ENCODE measurements at places on chromosomes 5 and 9.

- no peak for DNase-seq
Measured at GRCh38 chr5:157273131-157273556, 7.2 kb downstream of the CYFIP2 start.

- DNase-seq: no peak
Measured at GRCh38 chr5:59436364-59437148, 457.0 kb downstream of the PDE4D start.

- no peak for DNase-seq
Measured at GRCh38 chr5:55575815-55576583, 41.2 kb upstream of the PLPP1 start.

GRCh38 chr9:20355022-20355421 is 267.3 kb downstream of the MLLT3 start:
- DNase-seq: no peak

DNA sequence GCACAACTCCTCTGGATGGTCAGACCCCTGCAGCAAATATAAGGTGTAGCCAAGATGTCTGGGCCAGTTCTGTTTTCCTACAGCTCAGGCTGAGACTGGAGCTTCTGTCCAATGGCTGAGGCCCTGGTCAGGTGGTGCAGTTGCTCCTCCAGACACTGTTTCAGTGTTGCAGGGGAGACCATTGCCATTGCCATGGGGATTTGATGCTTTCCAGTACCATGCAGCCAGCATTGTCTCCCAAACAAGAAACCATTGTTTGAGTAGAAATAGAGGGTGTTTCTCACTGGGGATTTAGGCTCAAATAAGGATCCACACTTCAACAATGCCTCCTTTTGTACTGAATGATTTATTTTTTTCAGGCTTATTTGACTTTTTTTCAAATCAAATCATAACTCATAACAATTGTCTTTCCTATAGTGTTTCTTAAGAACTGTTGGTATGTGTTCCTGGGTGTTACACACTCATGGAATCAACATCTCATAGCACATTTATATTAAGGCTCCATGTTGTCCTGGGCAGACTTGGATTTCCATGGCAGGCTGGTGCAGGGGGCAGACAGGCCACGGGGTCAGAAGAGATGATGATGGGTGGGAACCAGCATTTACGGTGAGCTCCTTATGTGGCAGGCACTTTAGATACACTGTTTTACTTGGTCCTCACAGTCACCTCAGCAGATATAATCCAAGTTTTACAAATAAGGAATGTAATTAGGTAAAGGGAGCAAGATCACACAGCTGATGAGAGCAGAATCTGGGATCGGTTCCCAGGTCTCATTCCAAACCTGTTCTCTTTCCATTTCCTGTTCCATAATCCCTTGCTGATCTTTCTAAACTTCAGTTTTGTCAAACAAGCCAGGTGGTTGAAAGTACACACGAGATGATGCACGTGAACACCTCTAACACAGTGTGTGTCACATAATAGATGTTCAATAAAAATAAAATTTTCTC is 95.9 kb upstream of the GNAQ start:
- DNase-seq: no peak

DNA sequence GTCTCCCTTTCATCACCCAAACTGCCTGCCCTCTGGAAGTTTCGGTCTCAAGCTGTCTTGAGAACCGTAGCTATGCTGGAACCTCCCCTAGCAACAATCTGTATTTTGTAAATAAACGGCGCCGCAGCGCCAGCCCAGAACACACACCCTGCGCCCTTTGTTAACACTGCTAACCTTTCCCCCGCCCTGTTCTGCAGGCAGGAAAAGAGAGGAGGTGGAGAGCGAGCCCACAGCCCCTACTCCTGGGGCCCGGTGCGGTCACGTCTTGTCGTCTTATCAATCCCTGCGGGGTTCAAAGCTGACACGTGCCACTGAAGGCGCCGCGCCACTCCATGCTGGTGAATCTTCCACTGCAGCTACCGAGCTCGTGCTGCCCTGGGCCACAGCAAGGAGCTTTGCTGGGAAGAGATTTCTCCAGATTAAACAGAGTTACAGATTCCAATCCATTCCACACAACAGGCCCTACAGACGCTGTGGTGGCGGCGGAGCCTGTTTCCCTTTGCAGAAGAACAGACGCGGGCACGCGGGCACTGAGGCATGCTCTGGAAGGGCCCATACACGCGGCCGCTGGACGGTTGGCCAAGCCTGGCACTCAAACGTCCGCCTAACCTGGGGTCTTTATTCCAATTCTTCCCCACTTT is 25.3 kb downstream of the ZDHHC11B start:
- DNase-seq: no peak

GRCh38 chr9:124438091-124438490 is 12.2 kb upstream of the ADGRD2 start:
- DNase-seq: no peak

DNA sequence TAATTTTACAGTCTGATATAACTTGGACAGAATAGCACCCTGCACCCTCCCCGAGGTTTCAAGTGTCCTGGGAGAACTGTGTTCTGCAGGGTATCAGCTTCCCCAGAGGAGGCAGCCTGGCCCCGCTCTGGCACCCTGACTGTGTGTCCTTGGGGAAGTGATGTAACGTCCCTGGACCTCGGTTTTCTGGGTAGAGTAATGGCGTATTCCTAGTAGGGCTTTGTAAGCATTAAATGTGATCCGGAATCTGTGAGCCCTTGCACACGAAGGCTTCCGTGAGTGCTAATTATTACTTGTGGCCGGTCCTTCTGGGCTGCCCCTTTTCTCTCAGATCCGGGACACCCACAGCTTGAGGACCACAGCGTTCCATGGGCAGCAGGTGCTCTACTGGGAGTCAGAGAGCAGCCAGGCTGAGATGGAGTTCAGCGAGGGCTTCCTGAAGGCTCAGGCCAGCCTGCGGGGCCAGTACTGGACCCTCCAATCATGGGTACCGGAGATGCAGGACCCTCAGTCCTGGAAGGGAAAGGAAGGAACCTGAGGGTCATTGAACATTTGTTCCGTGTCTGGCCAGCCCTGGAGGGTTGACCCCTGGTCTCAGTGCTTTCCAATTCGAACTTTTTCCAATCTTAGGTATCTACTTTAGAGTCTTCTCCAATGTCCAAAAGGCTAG is 1.0 kb upstream of the CACFD1 start:
- no peak for DNase-seq

- DNase-seq: no peak
Measured at GRCh38 chr9:4939118-4939561, 45.9 kb upstream of the JAK2 start.

GRCh38 chr9:124392871-124393460 is 22.3 kb downstream of the PSMB7 start:
- no peak for DNase-seq

- no peak for DNase-seq
Measured at GRCh38 chr5:74200560-74200959, 440.0 kb downstream of the ENC1 start.

- peak; percentile 69 for DNase-seq
Measured at GRCh38 chr5:181187500-181188213, 17.3 kb downstream of the TRIM7 start.

- DNase-seq: no peak
Measured at GRCh38 chr9:3478549-3478953, 47.2 kb downstream of the RFX3 start.

DNA sequence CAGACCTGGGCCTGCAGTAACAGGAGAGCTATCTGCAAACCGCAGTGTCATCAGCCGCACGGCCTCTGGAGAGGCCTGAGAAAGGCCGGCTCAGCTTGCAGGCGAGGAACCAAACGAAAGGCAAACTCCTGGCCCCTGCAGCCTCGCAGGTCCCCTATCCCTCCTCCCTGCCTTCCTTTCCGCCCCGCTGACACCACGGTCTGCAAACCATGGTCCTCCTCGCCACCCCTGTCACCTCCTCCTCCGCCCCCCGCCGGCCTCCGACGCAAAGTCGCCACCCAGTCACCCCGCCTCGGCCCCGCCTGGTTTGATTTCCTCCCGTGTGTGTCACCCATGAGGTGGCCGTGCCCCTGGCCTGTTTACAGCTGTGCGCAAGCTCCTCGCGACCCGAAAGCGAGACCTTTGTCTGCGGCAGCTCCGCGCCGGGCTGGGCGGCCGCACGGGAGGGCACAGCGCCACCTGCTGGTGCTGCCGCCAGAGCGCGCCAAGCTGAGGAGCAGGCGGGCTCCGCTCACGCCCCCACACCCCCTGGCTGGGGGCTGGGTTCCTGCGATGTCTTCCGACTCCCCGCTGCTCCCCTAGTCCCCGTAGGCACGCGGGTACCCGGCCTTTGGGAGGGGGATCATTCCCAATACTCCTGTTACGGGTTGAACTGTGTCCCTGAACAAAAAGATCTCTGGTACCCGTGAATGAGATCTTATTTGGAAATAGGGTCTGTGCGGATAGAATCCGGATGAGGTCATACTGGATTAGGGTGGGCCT is 19.4 kb downstream of the GBGT1 start:
- DNase-seq: peak; percentile 88

GRCh38 chr5:123819386-123819785 is 307.4 kb downstream of the CSNK1G3 start:
- DNase-seq: no peak

GRCh38 chr9:112537561-112537960 is 50.9 kb downstream of the KIAA1958 start:
- DNase-seq: no peak

DNA sequence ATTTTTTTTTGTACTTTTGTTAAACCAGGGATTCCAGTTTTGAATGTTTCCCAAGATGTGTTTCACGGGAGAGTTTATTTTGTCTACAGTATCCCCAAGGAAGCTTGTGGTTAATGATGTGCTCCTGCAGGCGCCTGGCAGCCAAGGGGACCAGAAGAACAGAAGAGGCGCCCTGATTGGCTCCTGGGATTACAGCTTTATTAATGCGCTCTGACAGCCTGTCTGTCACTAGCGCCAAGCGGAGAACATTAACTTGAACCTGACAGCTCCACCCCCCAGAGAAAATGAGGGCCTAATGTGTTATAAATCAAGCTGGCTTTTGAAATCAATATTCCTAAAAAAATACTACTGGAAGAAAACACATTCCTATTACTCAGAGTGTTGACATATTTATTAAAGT is 5.0 kb upstream of the FBXL7 start:
- no peak for DNase-seq

DNA sequence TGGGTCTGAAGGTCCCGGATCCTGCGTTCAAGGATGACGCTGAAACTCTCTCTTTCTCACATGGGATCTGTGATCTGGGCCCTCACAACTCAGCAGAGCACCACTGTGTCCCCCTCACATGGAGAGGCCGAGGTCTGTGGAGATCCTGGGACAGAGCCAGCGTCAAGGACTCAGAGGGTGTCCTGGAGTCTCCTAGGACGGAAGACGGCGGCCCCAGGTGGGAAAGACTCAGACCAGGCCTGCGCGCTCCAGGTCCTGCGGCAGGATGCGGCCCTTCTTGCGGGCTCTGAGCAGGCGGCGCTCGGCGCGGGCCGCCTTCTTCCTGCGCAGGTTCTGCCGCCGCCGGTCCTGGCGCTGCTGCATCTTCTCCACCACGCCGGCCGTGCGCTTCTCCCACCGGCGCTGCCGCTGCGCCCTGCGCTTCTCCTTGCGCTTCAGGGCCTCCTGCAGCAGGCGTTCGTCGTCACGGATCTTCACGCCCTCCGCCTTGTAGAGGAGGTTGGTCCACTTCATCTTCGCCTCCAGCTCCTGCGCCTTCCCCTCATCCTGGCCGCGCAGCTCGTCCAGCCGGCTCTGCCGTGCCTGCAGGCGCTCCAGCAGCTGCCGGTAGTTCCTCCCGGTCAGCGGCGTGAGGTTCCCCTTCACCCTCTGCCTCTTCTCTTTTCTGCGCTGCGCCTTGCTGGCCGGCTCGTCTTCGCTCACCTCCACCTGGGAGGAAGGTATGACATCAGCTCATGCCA is 4.2 kb downstream of the SURF6 start:
- DNase-seq: no peak

DNA sequence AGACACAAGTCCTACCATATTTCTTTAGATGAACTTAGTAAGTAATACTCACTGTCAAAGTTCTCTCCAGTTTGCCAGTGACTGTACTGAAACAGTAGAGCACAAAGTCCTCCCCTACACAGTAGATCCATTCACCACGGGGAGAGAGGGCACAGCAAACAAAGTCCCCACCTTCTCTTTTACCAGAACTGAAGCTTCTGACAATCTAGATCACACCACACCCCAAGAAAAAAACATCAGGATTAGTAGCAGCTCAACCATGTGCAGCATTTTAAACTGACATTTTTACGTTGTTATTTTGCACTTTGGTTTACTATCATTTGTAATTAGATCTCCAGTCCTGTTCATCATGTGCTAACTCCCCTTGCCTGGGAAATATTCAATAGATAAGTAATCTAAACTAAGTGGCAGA is 23.0 kb downstream of the DNAJA1 start:
- no peak for DNase-seq

DNA sequence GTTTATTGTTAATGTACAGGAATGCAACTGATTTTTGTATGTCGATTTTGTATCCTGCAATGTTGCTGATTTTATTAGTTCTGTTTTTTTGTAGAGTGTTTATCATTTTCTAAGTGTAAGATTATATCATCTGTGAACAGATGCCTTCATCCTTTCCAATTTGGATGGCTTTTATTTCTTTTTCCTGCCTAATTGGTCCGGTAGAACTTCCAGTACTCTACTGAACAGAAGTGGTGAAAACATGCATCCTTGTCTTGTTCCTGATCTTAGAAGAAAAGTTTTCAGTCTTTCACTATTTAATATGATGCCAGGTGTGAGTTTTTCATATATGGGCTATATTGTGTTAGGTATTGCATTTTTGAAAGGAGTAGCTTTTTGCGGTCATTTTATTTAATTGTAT is 42.5 kb upstream of the ZFR start:
- DNase-seq: no peak

GRCh38 chr5:95958310-95959014 is 3.2 kb downstream of the ELL2 start:
- no peak for DNase-seq

- DNase-seq: no peak
Measured at GRCh38 chr5:177328545-177329231, 17.0 kb upstream of the MXD3 start.

DNA sequence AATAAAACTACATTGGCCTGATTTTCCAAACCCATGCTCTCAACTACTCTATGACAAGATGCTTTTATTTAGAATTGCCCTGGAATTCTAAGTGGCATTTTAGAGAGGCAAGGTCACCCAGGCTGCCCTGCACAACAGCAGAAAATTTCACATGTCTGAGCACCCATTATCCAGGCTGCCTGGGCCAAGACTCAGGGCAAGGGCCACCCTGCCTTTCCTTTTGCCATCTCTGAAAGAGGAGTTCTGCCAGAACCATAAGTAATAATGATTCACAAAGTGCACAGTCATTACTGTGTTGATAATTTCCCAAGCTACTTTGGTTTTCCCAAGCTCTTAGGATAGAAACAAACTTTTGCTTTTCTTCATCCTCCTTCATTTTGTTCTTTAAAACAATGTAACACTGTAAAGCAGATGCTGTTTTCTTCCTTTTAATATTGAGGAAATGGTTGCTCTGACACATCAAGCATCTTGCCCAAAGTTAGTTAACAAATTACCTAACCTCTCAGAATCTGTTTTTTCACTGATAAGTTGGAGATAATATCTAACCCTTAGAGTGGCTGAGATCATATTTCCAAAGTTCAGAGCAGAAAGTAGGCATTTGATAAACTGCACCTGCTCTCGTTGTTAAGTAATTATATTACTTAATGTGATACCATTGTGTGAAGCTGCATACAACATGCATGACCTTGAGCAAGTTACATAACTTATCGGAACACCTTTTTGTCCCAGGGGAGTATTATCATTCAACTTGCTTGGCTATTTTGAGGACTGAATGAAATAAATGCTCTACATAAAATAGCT is 325.6 kb downstream of the PRELID2 start:
- DNase-seq: no peak

Data from stimulated activated CD4-positive, alpha-beta T cell treated with anti-CD3 and anti-CD28 coated beads, Interleukin-12 subunit alpha, Interleukin-12 subunit beta, amount 100 ng/mL, for 4 hours (primary cell).